ENCODE measurements at places on chromosomes 13 and 19.

GRCh38 chr13:23087880-23088279 is 92.9 kb upstream of the SGCG start:
- DNase-seq: peak; percentile 67

- DNase-seq: no peak
These were observed 481.4 kb downstream of the PCDH9 start for GRCh38 chr13:66748712-66749111.

DNA sequence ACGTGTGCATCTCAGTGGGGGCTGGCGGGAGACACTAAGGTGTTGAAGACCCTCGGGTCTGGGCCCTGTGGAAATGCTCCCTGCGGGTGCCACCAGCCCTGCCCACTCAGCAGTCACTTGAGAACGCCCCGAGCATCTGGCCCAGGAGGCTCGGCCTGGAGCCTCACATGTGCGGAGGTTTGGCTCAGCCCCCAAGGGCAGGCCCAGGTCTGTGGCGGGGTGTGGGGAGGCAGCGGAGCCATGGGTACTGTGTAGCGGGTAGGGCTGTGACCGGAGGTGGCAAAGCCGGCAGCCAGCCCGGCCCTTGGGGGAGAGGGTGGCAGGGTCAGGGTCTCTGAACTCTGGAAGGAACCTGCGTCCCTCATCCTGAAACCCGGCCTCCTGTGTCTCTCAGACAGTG is 37.6 kb downstream of the MCF2L start:
- DNase-seq: no peak

GRCh38 chr19:14563989-14564651 is 7.7 kb downstream of the NDUFB7 start:
- DNase-seq: peak; percentile 99

DNA sequence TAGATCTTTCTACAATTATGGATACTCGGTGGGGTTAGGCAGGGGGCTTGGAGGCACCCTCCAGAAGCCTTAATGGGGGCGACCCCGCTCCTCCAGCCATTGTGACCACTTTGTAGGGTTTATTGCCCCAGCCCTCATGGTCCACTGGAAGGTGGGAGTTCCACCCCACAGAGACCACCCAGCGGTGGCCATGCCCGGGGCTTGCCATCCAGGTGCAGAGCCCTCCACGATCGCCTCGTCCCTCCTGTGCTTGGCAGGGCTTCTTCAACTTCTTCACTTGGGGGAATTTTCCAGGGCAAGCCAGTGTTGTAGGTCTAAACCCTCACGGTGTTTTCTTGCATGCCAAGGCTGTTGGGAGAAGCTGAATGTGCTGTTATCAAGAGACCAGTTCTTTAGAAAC is 16.1 kb downstream of the ZNF536 start:
- DNase-seq: no peak

DNA sequence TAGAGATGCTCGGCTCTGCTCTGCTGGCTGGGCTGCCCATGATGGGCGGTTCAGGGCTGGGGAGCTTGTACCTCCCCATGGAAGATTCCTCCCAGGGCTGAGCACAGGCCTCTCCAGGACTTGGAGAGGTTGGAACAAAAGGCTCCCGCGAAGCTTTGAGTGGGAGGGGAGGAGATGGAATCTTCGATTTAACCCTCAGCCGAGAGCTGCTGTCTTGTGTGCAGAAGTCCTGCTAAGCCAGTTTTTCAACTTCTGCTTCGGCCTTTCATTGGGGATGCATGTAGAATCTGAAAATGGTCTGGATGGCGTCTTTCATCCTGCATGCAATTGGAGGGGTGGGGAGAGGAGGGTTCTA is 163.3 kb downstream of the KDM4B start:
- DNase-seq: no peak

- no peak for DNase-seq
These were observed 110.1 kb downstream of the SLAIN1 start for GRCh38 chr13:77807431-77808135.

DNA sequence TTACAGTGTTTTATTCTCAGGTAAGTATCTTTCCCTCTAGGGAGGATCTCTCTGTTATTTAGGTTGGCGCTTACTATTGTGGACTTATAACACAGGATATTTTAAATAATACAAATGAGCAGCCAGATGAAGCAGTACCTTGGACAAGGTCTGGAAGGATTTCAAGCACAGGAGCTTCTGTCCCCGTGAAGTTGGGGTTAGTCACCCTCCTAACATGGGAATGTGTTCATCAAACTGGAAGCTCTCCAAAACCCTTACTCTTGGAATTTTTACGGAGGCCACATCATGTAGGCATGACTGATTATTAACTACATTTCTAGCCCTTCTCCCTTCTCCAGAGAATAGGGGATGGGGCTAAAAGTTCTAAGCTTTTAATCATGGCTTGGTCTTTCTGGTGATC is 38.3 kb upstream of the SPRY2 start:
- DNase-seq: no peak

DNA sequence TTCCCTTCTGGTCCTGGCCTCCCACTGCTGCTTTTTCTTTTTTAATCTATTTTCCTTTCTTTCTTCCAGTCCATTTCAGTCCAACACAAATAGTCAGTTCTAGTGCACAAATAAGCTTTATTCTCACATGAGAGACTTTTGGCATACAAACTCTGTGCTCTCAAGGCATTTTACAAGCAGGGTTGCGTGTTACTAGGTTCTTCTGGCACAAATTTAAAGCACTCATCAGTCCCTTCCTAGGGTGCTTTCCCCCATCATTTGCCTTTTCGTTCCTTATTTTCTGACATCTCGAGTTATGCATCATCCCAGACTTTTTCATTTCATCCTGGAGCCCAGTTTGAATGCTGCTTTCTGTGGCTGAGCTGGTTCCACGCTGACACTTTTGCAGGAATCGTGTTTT is 29.8 kb upstream of the IL17D start:
- DNase-seq: no peak

- no peak for DNase-seq
These were observed 43.7 kb downstream of the TSSK6 start for GRCh38 chr19:19471682-19472081.

GRCh38 chr13:110154410-110154933 is 152.5 kb downstream of the COL4A1 start:
- no peak for DNase-seq

- no peak for DNase-seq
These were observed 870.7 kb downstream of the PCDH9 start for GRCh38 chr13:66359393-66359792.

Measured in NCI-H82 (cell line).